Transverse colon (tissue), 4 donors: ENCODE measurements at places on chromosomes 3 and 15. TPM values are rescaled to one million over a fixed set of nuclear protein-coding genes. Genes with fewer than 3 reads are reported as not detected.

DNA sequence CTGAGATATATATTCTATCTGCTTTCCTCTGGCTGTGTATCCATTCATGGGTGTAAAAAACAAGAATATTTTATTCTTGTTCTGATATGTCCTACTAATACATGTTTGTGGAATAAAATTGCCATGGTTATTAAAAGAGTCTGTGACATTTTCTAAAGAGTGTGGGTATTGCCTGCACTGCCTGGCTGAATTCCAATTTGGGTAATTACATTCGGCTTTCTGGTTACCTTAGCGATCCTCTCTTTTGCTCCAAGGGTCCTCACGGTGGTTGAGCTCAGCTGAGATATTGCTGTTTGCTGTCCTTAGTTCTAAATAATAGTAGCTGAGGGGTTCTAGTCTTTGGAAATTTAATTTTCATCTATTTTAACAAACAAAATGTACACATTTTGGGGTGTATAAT, 301.4 kb upstream of the DNAJC19 start:
- DNase-seq = no peak

The LRTM1 gene
- not detected for total RNA-seq

The THAP10 gene
- not detected for total RNA-seq

- peak; percentile 85 for DNase-seq
Observed at GRCh38 chr15:40313531-40314398, 6.0 kb upstream of the PLCB2 start.

- no peak for DNase-seq
Observed at GRCh38 chr3:26752466-26752865, 129.9 kb downstream of the LRRC3B start.

GRCh38 chr3:39843440-39843839, 34.0 kb downstream of the MYRIP start:
- no peak for DNase-seq
